ENCODE measurements at places on chromosomes 3 and 15.
A peak's percentile ranks its signal among the peaks of the same experiment; 100 is the strongest.

- DNase-seq = no peak
These were observed 4.1 kb downstream of the ITGB5 start for GRCh38 chr3:124882816-124883747.

DNA sequence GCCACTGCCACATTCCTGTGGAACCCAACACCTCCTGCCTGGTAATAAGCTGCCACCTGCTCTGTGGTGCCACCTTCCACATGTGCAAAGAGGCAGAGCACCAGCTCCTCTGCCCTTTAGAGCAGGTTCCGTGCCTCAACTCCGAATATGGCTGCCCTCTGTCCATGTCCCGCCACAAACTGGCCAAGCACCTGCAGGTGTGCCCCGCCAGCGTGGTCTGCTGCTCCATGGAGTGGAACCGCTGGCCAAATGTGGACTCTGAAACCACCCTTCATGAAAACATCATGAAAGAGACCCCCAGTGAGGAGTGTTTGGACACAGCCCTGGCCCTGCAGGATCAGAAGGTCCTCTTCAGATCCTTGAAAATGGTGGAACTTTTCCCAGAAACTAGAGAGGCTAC is 28.3 kb downstream of the FBXO40 start:
- no peak for DNase-seq

- no peak for DNase-seq
These were observed 205.3 kb downstream of the CDIN1 start for GRCh38 chr15:36784717-36785116.

- no peak for DNase-seq
These were observed 35.5 kb downstream of the CLSTN2 start for GRCh38 chr3:139970526-139970925.

DNA sequence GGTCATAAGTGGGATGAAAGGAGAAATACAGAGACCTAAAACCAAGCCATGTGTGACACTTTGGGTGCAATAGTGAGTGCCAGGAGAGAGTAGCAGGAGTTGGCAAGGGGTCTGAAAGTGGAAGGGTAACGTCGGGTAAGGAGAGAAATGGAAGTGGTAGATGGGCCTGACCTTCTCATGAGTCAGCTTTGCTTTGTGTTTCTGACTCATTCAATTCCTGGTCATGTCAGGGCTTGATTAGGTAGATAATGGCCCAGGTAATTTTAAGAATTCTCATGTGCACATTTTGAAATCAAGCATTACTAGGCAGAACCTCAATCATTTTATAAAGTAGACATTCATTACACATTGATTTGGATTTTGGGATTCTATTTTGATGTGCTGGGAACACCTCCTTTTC is 262.5 kb downstream of the SOX2 start:
- no peak for DNase-seq

- DNase-seq = no peak
These were observed 116.9 kb downstream of the DCLK3 start for GRCh38 chr3:36647423-36647853.

DNA sequence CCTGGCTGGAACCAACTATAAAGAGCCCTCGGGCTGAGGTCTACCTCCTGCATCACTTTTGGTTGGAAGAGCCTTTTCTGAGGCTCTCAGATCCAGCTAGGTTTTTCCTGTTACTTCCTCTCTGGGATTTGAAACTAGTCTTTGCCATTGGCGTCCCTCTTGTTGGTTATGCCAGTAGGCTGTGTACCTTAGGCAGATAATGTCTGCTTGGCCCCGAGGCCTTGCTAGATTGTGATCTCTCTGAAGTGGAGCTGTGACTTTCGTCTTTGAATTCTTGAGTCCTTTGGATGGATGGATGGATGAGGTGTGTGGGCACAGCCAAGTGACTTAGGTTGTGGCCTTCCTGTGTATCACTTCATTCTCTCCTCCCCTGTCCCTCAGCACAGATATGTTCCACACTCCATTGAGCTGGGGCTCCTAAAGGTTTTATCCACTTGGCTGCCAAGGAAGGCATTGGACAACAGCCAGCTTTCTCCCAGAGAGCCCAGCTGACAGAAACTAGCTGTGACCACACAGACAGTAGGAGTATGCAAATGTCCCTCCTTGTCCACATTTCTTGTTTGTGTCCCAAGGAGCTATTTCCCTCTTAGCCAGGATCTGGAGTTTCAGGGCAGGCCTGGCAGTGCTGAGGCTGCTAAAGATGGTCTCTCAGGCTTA is 7.9 kb upstream of the DNAJC17 start:
- DNase-seq = peak; percentile 44

DNA sequence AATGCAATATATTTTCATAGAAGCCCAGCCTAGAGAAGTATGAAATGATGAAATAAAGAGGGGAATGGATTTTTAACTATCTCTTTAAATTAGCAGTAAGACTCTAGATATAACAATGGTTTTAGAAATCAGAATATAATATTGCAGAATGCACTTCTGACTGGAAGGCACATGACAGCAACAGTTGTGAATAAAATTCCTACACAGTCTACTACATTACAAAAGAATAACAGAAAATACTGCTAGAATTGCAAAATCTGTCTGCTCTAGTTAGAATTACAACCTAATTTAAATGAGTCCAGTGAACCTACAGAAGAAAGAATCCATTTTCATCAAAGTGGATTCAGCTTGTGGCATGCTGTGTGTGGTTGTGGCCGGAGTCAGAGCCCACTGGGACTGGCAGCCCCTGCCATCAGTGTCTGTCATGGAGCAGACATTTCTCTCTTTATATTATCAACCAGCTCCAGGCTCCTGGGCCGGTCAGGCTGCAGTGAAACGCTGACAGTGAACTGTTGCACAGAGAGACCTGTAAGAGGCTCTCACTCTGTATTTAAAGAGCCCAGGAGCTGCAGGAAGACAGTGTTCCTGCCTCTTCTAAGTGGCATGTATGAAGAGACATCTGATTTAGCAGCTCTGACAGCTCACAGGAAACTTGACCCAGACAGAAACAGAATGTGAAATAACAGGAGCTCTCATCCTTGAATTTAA is 1523.8 kb upstream of the CADM2 start:
- no peak for DNase-seq

Data from cerebellum (tissue), 4 donors.